Activated CD4-positive, alpha-beta T cell treated with anti-CD3 and anti-CD28 coated beads, Interleukin-2, Interleukin-6, amounts not matched to agents 100 ng/mL and 50 ng/mL, durations not matched to agents 16 hours and 8 hours (primary cell): ENCODE measurements at places on chromosomes 1 and 21.

DNA sequence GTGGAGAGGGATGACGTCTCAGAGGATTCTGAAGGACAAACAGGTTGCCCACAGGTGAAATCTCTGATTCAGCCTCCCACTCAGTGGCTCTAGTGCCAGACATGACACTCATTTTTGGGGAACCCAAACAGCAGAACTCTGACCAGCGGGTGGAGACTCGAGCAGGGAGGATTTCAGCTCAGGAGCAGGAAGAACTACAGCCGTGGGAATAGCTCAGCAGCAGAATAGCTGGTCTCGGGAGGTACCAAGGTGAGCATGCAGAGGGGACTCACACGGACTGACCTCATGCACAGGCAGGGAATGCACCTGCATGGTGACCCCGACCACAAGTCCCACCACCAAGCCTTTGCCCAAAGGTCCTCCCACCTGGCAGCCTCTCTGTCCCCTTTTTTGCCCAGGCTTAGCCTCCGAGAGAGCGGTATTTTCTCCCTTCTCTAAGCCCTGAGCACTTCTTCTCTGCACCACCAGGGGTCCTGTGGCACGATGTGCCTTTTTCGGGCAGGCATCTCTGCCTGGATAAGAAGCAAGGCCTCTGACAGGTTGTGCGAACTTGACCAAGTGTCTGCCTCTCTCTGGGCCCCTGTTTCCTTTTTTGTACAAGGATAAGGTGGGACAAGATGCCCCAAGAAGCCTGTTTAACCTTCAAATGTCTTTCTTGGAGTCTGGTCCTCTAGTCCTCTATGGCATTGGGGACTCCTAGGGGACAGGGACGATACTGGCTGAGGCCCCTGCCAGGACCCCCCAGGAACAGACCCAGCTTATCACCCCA, 8.8 kb upstream of the FGR start:
- DNase-seq: peak; percentile 80

GRCh38 chr1:55610203-55610602, 395.0 kb upstream of the USP24 start:
- DNase-seq: no peak

GRCh38 chr1:179026813-179027669, 1.3 kb downstream of the FAM20B start:
- DNase-seq: no peak

DNA sequence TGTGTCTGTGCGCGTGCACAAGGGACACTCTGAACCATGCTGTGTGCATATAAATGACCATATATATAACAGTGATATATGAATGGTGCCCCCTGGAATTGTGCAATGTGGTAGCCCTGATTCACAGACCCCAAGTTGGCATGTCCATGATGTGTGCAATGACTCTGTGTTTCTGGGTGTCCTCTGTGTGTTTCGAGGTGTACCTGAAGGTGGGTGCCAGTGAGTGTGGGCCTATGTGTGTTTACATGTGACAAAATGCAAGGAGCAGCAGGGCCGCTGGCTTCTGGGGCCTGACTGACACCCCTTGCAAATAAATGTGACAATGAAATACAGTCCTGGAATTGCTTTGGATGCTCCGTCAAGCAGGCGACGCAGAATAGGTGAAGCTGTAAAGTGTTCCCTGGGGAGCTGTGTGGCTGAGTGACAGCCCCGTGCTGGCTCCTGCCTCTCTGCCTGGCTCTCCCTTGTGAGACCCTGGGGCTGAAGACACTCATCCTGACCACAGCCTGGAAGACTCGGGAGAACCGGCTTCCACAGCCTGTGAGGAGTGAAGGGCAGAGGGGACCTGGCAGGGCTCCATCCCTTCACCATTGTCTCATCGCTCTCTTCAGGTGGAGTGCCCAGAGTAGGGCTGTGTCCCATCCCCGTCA, 38.2 kb upstream of the CSF3R start:
- no peak for DNase-seq

DNA sequence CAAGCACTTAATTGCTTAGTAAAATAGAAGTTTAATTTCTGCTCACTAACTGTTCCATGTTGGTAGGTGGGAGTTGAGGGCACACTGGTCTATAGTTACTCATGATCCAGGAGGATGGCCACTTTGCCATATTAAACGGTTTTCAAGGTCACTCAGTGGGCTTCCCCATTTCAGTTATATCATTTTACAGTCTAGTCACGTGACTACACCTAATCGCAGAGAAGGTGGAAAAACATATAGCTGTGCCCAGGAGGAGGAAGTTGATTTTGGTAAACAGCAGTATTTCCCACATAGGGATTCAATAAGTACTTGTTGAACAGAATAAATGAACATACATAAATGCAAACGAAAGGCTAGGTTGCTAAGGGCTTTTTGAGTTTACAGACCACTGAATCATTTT, 541.1 kb upstream of the CAMK1G start:
- DNase-seq: no peak
